Stimulated activated CD8-positive, alpha-beta memory T cell treated with anti-CD3 and anti-CD28 coated beads, Interleukin-4, amount 100 ng/mL, for 4 hours (primary cell): ENCODE measurements at places on chromosomes 3 and 15.

GRCh38 chr3:115563984-115564383, 59.3 kb upstream of the GAP43 start:
- DNase-seq, result no peak

- DNase-seq, result no peak
Measured at GRCh38 chr3:117710501-117710900, 1000.9 kb downstream of the TUSC7 start.

DNA sequence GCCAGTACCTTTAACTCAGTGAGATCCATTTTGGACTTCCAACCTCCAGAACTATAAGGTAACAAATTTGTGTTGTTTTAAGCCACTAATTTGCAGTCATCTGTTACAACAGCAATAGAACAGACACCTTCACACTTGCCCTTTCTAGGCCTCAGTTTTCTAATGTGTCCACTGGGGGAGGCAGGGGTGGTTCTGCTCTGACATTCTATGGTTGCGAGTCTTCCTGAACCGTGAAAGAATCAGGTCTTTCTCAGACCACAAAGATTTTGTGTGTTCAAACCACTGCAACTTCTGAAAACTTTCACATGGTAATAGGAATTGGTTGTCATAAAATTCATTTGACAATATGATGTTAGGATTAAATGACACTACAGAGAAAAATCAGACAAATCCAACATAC, 26.8 kb upstream of the CSTA start:
- no peak for DNase-seq

DNA sequence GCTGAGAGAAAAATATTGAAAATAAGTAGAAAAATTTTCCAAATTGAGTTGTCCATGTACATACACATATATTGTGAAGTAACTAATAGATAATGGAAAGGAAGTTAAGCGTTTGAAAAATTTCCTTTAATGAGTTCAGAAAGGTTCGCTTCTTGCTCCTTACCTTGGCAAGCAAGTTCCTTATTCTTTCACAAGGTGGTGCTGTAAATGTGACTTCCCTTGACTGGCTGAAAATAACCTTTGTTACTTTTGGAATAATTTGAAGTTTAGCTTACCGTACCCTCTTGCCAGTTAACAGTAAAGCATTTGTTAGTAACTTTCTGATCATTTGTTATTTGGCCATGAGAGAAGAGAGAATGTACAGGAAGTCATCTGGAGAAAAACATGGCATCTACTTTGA, 41.6 kb downstream of the PYDC2 start:
- DNase-seq, result no peak

DNA sequence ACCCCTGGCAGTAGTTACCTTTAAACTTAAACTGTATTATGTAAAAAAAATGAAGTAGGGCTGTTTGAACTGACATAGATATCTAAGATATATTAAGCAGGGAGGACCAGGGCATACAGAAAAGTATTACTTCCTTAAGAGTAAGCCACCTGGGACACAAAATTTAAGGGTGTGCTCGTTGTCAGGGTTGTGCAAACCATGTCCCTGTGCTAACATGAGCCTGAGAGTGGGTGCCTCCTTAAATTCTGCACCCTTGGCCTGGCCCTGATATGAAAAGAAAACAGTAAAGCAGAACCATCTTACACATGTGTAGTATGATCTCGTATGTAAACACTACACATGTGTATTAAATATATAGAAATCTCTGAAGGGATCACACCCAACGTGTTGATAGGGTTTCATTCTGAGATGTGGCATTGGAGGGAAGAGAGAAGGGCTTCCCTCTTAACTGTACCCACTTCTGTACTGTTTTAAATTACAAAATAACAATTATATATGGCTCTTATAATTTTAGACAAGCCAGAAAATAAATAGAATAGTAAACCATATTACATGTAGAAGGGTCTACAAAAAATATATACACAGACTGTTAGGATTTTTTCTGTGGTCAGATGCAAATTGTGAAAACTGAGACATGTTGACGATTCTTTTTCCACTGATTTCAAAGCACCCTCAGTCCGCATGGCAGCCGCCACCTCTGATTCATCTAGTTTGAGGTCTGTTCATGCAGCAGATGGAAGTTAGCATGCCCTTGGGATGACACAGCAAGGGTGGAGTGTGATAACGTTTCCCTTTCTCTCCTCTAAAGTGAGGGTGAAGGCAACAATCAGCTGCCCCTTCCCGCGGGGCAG, 400.8 kb upstream of the PROK2 start:
- no peak for DNase-seq

DNA sequence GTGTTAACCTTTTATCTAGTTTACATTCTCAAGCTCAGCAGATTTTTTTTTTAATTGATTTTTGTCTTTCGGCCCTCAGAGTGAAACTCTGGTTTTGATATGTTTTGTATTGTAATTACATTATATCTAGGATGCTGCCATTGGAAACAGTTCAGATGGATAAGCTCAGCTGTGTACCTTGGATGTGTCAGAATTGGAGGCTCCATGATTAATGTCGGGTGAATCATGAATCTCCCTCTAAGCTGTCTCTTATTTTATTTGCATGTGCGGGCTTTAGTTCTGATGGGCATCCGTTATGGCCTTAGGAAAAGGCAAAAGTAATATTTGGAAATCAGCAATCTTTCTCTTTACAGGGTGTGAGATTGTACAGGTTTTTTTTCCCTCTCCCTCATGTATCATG, 4.2 kb downstream of the PTPRG start:
- DNase-seq, result no peak

DNA sequence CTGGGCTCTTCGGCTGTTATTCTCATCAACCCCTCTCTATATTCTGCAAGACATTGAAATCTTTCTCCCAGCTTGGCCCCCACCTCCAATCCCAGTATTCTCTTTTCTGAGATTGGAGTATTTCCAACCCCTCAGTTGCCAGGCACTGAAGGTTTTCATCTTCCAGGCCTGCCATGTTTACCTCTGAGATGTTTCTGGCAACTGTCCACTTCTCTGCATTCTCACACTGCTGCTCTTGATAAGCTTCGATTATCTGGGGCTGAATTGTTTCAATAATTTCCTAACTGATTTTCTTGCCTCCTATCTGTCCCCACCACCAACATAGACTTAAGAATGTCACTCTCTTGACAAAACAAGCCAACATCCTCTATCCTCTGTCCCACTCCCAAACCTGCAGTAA, 1.4 kb upstream of the GPR156 start:
- DNase-seq, result no peak

DNA sequence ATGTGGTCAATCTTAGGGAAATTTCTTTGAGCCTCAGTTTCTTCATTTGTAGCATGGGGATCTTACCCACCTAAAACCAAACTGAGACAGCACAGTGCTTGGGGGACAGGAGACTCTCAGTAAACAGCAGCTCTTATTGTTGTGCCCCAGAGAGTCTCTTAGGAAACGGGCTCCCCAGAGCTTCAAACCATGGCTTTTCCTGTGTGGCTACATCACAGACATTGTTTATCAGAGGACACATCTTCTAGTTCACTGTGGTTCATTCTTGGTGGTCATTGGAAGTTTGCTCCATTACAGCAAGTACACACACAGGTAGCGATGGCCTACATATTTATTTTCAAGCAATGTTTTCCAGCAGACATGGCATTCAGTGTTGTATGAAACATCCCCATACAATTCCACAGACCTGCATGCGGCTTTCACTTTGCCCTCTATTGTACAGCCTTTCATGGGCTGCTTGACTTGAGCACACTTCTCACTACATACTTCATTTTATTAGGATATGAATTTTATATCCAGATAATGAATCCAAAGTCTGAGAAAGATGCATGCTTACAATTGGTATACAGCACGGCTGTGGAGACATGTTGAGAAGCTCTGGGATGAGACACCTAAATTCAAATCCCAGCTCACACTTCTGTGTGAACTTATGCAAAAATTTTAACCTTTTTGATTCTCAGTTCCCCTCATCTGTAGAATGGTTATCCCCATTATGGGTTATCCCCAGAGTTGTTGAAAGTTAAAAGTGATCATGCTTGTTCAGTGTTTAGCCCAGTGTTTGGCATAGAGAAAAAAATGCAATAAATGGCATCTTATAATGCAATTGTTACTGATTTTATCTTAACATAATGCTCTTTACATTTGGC, 84.8 kb upstream of the ICE2 start:
- no peak for DNase-seq

- DNase-seq, result no peak
Measured at GRCh38 chr3:132284781-132285619, 32.2 kb upstream of the ACP3 start.

DNA sequence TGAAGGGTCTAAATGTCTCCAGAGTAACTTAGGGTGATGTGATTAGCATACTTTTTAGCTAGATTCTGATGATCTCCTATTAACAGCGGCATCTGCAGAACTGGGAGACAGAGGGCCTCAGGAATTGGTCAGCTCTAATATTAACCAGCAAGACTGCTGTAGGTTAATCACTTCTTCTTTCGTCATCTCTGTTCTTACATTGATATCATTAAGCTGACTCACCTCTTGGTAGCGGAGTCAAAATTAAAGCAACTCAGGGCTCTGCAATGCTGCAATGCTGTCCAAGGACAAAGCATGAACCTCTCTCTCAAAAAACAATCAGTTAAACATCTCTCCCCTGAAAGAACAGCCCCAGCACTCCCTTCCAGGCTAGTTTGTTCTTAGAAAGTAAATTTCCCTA, 57.5 kb upstream of the TRA2B start:
- DNase-seq, result no peak

- no peak for DNase-seq
Measured at GRCh38 chr3:125916376-125916978, 52.5 kb upstream of the ROPN1B start.

GRCh38 chr3:182257361-182257760, 535.9 kb upstream of the ATP11B start:
- no peak for DNase-seq

- DNase-seq, result no peak
Measured at GRCh38 chr15:43212299-43212698, 8.5 kb downstream of the EPB42 start.

- DNase-seq, result no peak
Measured at GRCh38 chr3:119873646-119874045, 91.7 kb downstream of the NR1I2 start.
